NCI-H82 (cell line): ENCODE measurements at places on chromosomes 13 and 19.
A peak's percentile ranks its signal among the peaks of the same experiment; 100 is the strongest.

DNA sequence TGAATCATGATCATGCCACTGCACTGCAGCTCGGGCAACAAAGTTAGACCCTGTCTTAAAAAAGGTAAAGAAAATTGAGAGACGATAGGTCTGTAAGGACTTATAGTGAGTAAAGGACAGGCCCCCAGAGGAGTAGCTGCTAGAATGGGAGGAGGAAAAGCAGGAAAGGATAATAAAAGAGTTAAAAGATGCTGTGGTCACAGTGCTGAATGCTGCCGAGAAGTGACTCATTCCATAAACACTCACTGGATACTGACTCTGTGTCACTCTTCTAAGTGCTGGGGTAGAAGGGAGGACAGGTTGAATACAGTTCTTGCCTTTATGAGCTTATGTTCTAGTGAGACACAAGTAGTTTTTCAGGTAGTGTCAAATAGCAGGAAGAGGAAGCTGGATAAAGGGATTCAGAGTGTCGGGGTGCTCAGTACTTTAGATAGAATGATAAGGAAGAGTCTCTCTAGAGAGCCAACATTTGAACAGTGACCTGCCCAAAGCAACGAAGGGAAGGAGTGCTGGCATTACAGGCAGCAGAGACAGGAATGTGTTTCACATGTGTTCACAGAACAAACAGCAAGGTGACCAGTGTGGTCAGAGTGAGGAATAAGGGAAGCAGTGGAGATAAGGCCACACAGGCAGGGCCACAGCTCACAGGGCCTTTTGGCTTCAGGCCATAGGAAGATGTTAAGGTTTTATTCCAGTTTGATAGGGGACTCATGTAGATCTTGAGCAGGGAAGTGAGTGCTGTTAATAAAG is 1240.5 kb downstream of the UQCRFS1 start:
- DNase-seq, result no peak

- DNase-seq, result no peak
Measured at GRCh38 chr19:42121036-42121621, 11.1 kb downstream of the POU2F2 start.

GRCh38 chr13:93709506-93710244 is 483.1 kb downstream of the GPC6 start:
- no peak for DNase-seq

DNA sequence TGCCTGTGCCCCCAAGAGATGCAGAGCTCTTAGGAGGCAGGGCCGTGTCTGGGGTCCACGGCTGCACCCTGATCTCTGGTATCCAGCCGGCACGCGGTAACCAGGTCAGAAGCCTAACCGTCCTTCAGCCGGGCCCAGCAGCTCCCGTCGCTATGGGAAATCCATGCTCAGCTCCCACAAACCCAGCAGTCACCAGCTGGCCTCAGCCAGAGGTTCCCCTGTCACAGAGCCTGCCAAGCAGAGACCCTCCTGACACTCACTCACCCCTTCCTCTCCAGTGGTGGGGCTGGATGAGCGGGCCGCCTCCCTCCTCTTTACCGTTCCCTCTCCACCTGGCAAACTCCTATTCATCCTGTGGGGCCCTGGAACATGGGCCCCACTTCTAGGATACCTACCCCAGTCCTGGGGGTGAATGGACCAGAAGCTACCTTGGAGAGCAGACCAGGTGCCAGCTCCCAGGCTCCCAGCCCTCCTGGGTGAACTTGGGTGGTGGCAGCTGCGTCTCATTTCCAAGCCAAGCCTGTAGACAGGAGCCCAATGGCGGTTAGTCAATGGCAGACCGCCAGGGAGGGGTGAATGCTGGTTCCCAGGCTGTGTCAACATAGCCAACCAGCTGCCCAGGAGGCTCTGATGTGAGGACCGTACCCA is 21.4 kb upstream of the TCF3 start:
- DNase-seq, result no peak

- no peak for DNase-seq
Measured at GRCh38 chr19:50663482-50663790, 14.2 kb downstream of the C19orf81 start.

- peak; percentile 90 for DNase-seq
Measured at GRCh38 chr13:92390217-92390616, 836.4 kb upstream of the GPC6 start.

- DNase-seq, result no peak
Measured at GRCh38 chr13:60417734-60418133, 20.7 kb downstream of the TDRD3 start.

DNA sequence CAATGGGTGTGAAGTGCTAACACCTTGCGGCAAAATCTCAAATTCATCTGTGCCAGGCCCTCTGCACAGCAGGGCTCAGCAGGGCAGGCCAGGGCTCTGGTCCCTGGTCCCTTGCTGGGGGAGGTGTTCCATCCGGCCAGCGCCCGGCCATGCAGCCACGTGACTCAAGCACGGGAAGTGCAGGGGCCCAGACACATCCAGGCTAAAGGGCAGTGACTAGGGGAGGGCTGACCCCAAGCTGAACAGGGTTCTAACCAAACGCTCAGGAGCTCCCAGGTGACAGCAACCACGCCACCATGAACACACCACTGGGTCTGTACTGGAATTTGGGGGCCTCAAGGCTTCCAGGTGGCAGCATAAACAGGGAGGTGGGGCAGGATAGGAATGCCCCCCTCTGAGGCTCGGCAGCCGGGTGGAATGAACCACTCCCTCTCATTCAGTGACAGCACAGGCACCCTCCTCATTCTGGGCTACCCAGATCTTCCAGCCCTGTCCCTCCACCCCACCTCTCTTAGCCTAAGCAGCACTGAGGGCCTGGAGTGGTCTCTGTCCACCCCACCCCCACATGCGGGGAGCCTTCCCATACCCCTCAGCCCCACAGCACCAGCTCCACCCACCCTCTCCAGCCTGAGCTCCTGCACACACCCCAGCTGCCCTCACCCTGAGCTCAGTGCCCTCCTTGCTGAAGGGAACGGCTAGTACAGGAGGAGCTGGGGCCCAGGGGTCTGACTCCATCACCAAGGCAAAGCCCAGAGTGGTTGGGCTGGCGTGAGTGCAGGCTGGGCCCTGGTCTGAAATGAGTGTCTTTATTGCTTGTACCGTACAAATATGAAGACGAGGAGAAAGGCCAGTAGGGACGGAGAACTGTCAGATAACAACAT is 5.3 kb upstream of the CCNP start:
- no peak for DNase-seq

DNA sequence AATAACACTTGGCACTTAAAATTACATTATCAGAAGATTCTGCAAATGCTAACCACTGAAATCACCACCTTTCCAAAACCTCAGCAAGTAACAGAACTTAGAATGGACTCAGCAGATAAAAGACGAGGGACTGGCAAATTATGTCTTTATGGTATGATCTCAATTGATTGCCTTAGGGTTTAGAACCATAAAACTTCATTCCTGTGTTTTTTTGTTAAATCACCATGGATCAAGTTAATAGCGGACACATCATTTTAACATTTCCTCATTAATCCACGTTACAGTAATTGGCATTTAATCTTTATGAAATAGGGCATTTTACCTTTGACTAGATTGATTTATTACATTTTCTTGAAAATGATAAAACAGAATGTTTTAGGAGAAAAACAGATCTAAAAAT is 2070.3 kb downstream of the PCDH9 start:
- DNase-seq, result no peak

DNA sequence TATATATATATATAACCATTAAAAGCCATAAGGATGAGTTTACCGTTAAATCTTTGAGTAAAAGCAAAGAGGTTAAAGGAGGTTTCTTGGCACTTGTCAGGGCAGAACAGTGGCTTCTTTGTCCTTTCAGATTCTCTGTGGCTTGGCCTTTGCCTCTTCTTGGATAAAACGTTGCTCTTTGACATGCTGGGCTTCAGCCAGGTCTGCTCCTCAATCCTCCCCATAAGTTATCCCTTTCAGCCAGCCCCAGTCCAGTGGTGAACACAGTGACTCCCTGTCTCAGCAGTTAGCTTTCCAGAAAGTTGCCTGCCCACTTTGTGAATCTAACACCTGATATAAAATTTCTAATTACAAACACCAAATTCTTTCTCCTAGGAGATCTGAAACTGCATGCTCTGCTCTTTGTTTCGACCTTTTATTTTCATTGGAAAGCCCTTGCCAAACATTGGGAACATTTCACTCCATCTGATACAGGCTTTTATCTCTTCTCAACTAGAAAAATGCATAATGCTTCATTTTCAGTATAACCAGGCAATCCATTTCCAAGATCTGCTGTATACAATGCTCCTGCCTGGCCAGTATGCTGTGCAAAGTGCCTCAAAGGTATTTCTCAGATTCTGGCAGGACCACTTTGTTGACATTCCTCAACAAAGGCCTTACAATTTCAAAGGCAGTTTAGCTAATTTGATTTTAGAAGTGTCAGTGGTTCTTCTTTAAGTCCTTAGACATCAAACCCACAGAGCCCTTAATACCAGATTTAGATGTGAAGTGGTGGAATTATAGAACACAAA is 16.2 kb upstream of the MED4 start:
- DNase-seq, result peak; percentile 28
